GM20000 (cell line): ENCODE measurements at places on chromosomes 6 and 20.

DNA sequence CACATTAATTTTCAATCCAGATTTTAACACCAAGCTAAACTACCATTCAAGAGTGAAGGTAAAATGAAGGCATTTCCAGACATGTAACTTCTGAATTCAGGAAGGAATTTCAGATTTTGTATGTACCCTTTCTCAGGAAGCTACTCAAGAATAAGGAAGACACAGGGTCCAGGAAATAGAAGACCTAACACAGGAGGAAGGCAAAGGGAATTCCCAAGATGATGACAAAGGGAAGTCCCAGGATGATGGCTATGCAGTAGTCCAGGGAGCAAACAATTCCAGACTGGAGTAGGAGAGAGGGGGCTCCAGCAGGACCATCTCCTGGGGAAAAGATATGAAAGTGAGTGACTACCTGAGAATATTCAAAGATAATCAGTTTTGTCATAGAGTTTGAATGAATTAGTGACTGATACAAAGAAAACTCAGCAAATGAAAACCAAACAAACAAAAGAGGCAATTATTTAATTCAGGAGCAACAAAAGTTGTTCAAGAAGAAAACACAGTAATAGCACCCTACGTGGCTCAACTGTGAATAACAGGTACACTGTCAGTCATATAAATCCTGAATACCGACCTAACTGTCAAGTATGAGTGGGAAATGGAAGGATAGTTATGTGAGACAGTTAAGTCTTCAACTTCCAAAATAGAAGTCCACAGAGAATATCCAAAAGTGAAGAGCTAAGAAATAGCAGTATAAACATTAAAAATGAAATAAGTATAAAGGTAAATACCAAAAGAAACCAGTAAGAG lies 4.0 kb downstream of the RNF24 start:
- no peak for DNase-seq

- DNase-seq: no peak
These were observed at the start of gene EYA2 for GRCh38 chr20:46894579-46894958. TSS of gene EYA2 (plus strand) at chr20:46894843. CDS start at chr20:46990011, 95,168 bp downstream.

DNA sequence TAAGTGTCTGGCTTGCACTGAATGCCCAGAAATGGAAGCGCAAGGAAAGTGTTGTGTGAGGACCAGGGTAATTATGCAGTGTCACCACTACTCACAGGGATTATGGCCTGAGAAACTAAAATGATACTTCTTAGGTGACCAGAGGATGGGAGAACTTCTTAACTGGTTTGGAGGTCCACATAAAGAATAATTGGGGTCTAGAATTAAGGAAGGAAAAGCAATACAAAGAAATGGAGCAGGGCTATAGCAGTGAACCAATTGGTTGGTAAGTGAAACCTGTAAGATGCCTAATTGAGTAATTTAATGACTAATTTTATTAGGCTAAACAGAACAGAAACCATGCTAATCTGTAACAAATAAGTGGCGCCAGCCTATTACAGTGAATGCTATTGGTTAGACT lies 5.3 kb downstream of the TSPYL4 start:
- DNase-seq: no peak

- no peak for DNase-seq
These were observed 44.7 kb upstream of the MICB start for GRCh38 chr6:31453259-31453658.

GRCh38 chr6:161918628-161919205 lies 644.9 kb upstream of the AGPAT4 start:
- no peak for DNase-seq

GRCh38 chr20:7226156-7226555 lies 458.7 kb downstream of the BMP2 start:
- DNase-seq: no peak

DNA sequence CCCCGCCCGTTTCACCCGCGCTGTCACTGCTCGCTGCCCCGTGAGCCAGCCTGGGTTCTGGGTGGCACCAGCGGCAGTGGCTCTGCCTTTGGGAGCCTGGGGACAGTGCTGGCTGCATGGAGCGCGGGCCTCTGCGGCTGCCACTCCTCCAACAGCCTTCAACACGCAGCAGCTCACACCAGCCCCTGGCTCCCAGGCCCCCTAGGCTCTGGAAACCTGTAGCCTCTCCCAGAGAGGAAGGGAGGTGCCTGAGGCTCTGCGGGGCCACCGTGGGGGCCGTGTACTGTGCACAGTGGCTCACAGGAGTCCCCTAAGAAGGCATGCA lies 163.9 kb upstream of the AFDN start:
- DNase-seq: no peak

GRCh38 chr6:119255492-119255891 lies 94.1 kb downstream of the MAN1A1 start:
- no peak for DNase-seq

GRCh38 chr20:19893356-19893755 lies 123.8 kb upstream of the NAA20 start:
- DNase-seq: no peak

DNA sequence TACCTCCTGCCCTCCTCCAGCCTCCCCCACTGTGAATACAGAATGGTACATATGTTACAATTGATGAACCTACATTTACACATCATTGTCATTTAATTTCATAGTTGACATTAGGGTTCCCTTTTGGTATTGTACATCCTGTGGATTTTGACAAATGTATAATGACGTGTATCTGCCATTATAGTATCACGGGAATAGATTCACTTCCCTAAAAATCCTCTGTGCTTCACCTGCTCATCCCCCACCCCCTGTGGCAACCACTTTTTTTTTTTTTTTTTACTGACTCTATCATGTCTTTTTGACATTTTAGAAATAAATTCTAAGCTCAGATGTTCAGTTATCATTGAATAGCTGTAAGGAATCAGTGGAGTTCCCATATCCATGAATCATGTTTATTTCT lies 30.4 kb downstream of the HECA start:
- DNase-seq: no peak

DNA sequence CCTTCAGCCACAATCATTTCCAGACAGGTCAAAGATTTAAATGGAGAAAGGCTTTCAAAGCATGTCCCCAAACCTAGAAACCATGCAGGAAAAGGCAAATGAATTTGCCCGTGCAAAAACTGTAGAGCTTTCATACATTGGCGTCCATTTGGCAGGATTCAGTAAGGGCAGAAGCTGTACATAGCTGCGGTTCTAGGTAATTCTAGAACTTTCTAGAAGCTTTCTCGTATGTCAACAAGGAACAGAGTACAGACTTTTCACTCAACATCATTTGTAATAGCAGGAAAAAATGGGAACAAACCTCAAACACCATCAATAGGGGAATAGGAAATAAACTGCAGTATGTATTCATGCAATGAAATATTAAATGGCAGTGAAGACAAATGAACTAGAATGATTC lies 11.1 kb upstream of the MAPK13 start:
- no peak for DNase-seq

DNA sequence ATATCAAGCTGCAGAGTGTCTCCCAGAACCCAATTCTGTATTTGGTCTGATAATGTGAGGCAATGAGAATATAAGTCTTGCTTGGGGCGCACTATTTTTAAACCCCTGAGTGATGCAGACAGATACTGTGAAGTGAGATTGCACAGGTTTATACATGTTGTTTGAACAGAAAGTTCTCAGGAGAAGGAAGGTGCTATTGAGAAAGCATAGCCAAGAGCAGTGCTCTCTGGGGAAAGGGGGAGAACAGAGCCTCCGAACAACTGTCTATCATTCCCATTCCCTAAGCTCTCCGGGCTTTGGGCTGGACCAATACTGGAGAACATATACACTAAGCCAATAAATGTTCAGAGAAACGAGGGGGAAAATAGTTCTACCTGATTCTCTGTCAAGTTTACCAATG lies 75.8 kb downstream of the PERP start:
- DNase-seq: no peak

- DNase-seq: no peak
These were observed 11.5 kb downstream of the IRF4 start for GRCh38 chr6:402901-403658.

GRCh38 chr6:139730340-139730974 lies 356.0 kb upstream of the CITED2 start:
- DNase-seq: no peak

GRCh38 chr6:123655521-123656306 lies 19.0 kb upstream of the TRDN start:
- peak; percentile 5 for DNase-seq

DNA sequence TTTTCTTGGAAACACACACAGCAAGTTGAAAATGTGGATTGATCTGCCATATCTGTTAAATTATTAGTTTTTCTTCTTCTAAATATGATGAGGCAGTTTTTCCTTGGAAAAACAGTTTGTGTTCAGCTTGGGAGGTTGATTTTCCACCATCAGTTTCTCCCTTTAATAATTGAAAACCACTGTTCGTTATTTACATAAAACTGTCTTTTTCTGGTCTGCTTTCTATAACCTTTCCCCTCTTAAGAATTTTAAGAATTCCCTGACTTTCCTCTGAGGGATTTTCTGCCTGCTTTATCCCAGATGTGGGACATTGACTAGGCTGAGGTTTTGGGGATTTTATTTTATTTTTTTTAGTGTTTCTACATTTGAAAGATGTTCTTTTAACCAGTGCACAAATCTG lies 27.2 kb downstream of the DSE start:
- DNase-seq: no peak

DNA sequence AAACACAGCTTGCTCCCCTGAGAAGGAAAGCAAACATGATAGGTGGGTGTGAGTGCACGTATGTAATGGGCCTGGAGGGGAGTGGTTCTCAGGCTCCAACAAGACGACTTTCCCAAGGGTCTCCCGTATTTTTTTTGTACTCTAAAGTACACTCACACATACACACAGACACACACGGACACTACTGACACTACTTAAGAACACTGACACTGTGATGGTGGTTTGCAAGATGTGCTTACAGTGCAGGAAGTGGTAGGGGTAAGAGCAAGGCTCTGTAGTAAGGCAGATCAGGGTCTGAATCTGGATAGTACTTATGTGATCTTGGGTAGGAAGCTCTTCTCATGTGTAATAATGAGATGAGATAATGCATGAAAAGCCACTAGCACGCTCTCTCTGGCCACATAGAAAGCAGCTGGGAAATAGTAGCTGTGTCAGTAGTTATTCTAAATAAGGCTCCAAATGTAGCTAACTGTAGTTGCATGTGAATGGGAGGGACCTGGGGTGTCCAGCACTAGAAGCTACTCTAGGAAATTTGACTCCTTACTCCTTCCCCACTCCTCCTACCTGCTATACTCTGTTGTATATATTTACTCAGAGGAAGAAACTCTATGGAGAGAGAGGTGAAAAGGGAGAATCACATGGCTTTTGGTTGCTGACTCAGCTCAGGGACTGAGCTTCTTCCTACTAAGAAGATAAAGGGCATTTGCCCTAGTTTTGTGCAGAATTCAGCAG lies 8.4 kb upstream of the ZBTB24 start:
- DNase-seq: peak; percentile 31
